ENCODE measurements at places on chromosomes 7 and 10.

DNA sequence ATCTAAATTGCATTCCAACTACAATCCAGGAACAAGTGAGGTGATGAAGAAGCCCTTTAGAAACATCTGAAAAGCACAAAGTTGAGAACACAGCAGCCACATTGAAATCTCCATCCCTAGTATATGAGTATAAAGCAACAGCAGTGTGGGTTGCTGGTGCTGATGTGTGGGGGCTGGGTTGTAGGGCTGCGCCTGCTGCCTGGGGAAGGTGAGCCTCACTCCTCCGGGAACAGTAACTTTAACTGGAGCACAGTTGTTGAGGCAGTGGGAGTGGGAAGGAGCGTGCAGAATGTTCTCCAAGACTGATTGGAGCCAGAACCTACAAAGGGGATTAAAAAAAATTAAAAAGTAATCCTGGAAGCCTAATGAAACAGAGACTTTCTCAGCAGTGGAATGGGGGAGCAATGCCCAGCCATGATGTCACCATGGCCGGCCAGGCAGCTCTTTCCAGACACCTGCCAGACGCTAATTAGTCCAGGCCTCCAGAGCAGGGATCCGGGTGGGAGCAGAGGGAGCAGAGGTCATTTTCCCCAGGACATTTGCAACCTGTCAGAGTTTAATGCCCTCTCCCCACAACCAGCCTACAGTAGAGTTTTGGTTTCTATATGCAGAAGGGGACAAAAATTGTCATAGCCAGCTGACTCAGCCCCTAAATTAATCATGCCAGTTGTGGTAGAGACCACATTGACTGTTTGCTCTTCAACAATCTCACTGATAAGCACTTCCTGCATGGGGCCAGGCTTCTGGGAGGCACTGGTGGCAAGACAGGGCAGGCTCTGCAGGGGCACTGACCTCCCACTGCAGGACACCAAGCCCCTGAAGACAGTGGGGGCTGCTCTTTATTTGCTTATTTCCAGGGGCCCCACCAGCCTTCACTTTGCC, 133.0 kb upstream of the ZNF32 start:
- peak; percentile 47 for DNase-seq
- H3K27ac ChIP-seq = peak overlapping the region; percentile 62
- H3K4me3 ChIP-seq = no peak overlapping the region
- H3K36me3 ChIP-seq = no peaks in the 10 kb centered on the region

DNA sequence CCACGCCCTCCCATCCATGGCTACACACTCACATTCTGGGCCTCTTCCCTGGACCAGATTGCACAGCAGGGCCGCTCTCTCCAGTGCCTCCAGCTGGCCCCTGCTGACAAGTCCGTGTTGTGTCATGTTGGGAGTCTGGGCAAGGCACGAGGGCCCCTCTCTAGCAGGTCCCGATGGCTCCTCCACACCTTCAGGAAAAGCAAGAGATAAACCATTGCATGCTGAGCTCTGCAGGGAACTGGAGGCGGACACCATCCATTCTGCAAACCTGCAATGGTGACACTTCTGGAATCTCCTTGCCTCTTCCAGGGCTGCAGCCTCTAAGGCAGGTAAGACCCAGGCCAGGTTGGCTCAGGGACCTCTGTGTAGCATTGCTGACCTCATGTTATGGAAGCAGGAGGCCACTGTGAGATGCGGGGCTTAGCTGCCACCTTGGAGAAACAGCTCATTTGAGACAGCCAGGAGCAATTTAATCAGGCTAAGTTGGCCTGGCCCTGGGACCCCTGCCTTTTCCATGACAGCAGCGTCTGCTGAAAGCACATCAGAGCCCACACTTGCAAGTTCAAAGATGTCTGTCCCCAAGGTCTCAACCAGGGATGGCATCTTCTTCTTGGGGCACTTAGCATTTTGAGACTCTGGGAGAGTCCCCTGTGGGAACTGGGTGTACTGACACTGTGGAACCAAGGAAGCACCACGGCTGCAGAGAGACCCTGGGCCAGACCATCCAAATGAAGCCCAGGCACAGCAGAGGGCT, 34.2 kb upstream of the LEP start:
- H3K27ac ChIP-seq = no peak overlapping the region
- no peaks in the 10 kb centered on the region for H3K36me3 ChIP-seq
- no peak for DNase-seq
- no peak overlapping the region for H3K4me3 ChIP-seq
- H3K4me1 ChIP-seq = peaks cover 5% of the 10 kb centered on the region
- H3K27me3 ChIP-seq = no peaks in the 10 kb centered on the region

GRCh38 chr7:86958380-86958779, 101.1 kb downstream of the ELAPOR2 start:
- DNase-seq = no peak
- no peak overlapping the region for H3K27ac ChIP-seq
- H3K4me1 ChIP-seq = no peaks in the 10 kb centered on the region
- no peaks in the 10 kb centered on the region for H3K36me3 ChIP-seq
- no peak overlapping the region for H3K4me3 ChIP-seq

GRCh38 chr10:58625070-58625469, 112.4 kb downstream of the BICC1 start:
- no peak overlapping the region for H3K4me3 ChIP-seq
- no peaks in the 10 kb centered on the region for H3K36me3 ChIP-seq
- no peaks in the 10 kb centered on the region for H3K27me3 ChIP-seq
- DNase-seq = no peak
- H3K27ac ChIP-seq = no peak overlapping the region

DNA sequence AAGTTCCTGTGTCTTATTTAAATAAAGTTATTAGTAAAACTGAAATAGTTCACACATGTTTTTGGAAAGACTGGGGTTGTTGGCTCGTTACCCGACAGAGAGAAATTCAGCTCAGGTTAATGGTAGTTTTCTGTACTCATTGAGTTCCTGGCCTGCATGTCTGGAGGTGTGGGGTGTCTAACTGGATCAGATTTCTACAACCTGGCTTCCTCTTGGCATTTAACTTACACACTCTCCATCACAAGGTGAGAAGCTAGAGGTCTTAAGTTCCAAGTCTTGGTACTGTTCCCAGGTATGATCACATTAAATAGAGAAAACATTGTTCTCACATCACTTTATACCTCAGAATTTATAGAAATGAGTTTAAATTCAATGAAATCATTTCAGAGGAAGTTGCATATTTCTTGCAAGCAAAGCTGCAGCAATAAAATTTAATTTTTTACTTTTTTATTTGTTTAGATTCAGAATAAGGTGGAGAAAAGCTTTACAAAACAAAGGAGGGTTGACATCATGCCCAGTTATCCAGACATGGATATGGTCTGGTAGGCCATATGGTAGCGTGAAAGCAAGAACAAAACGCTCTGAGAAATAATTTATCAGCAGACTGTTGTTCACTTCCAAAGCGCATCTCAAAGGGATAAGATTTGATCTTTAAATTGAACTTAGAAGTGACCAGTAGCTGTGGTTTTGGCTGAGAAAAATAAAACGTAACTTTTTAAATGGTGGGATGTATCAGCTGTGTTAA, 120.6 kb downstream of the GLCCI1 start:
- no peak overlapping the region for H3K4me3 ChIP-seq
- no peaks in the 10 kb centered on the region for H3K4me1 ChIP-seq
- no peak overlapping the region for H3K27ac ChIP-seq
- no peaks in the 10 kb centered on the region for H3K27me3 ChIP-seq
- no peak for DNase-seq

All from pancreas (tissue), 10 donors.